ENCODE measurements at places on chromosomes 6 and 20.

DNA sequence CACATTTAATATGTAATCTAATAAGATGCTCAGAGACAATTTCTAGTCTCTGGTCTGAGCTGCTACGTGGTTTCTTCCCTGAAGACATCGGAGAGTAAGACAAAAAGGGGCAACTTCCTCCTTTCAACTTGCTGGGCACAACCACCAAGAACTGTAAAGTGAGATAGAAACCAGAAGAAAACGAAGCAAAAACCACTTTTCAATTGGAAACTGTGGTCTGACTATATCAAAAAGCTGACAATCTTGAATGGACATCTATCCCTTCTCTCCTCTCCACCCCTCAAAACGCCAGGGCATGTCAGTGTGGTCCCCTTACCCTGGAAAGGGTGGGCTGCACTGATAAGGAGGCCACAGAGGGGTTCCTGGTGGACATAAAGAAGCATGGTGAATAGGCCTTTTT is 269.1 kb downstream of the CD83 start:
- no peak for DNase-seq

- no peak for DNase-seq
Measured at GRCh38 chr20:13913131-13913530, 77.3 kb downstream of the SEL1L2 start.

DNA sequence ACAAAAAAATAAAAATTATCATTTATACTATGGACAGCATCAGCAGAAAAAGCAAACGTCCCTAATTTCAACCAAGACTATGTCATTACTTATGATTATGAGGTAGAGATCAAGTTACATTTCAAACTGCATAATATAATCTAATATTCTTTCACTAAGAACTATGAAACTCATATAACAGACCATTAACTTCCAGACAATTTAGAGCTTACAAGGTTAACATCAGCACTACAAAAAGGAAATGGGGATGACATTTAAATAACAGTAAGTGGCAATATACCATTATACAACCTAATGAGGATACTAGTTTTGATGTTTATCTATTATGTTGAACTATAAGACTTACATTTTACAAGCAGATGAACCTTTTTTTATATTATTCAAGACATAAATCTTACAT is 261.0 kb upstream of the THEMIS start:
- DNase-seq, result no peak

- DNase-seq, result no peak
Measured at GRCh38 chr20:36526521-36527011, 14.8 kb upstream of the MYL9 start.

GRCh38 chr6:46011188-46012085 is 4.2 kb downstream of the CLIC5 start:
- DNase-seq, result no peak

- DNase-seq, result peak; percentile 64
Measured at GRCh38 chr6:80182308-80182707, 75.8 kb downstream of the BCKDHB start.

DNA sequence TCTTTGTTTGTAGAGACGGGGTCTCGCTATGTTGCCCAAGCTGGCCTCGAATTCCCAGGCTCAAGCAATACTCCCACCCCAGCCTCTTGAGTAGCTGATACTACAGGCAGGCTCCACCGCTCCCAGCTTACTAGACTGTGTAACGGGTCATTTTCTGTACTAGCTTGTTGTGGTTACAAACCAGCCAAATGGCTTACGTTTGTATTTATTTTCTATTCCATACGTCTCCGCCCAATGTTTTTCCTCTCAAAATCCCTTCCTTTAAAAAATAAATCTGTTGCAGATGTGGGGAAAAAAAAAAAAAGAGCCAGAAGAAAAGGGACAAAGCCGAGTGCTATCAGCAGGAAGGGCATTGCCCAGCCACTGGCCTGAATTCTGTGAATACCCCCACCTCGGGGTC is 41.6 kb downstream of the PRND start:
- no peak for DNase-seq

GRCh38 chr6:17493286-17493685 is 99.9 kb downstream of the CAP2 start:
- peak; percentile 65 for DNase-seq

- no peak for DNase-seq
Measured at GRCh38 chr20:50089140-50089786, 23.7 kb downstream of the UBE2V1 start.

DNA sequence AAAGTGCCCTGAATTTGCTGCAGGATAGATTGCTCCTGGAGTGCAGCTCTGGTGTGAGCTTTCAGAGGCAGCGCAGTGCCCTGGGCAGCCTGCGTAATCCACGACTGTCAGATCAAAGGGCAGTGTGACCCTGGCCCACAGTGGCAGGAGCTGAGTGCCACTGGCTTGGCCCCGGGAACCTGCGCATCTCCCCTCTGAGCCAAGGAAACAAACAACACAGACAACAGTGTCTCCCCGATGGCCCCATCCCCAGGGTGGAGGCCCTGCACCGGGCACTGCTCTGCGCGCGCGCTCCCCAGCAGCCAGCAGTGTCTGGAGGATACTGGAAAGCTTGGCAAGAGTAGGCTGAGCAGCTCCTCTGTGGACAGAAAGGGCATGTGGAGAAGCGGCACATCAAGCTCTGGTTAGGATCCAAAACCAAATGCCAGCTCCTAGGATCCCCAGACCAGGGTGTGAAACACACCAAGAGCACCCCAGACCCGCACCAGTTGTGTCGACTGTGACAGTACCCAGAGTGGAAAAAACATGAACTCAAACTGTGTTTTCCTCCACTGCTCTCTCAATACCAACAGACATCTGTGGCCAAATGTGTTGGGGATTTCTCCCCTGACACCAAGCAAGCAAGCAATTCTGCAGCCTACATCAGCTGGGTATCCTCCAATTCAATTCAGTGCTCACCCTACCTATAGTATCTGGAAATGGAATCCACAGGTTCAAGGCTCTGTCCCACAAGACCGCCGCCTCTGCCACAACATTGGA is 26.7 kb downstream of the RBCK1 start:
- DNase-seq, result no peak

GRCh38 chr6:148758492-148758891 is 11.7 kb downstream of the UST start:
- peak; percentile 45 for DNase-seq

- DNase-seq, result peak; percentile 82
Measured at GRCh38 chr6:78746457-78746856, 120.9 kb upstream of the IRAK1BP1 start.

- DNase-seq, result no peak
Measured at GRCh38 chr6:150887978-150888563, 22.6 kb downstream of the MTHFD1L start.

- DNase-seq, result peak; percentile 82
Measured at GRCh38 chr20:8082989-8083388, 49.1 kb upstream of the PLCB1 start.

GRCh38 chr6:105621564-105622175 is 218.8 kb upstream of the PREP start:
- no peak for DNase-seq

DNA sequence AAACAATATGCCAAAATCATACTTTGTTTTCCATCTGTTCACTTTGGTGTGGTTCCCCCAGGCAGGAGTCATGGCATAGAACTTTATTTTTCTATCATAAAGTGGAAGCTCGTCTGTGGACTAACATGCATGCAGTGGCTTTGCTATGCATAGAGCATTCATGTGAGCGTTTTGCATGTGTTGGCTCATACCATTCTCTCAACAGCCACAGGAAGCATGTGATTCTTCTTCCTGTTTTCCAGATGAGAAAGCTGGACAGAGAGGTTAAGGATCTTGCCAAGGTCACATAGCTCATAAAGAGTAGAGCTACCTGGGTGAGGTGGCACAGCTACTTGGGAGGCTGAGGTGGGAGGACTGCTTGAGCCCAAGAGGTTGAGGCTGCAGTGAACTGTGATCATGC is 123.4 kb upstream of the HDGFL1 start:
- DNase-seq, result no peak

DNA sequence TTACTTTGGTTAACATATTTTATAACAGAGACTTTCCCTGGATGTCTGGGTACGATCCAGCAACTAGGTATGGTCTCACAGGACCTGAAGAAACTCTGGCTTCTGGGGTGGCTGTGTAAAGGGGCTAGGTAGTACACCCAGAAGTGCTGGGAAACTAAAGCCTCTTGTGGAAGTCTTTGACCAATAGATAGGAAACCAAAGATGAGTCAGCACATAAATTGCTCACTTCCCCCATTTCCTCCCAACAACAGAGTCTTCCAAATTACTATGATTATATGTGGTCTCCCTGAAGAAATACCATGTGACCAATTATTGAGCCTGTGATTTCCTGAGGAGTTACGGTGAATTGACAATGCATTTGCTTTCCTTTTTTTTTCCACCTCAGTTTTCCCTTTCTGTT is 26.8 kb upstream of the TBX18 start:
- DNase-seq, result peak; percentile 83

DNA sequence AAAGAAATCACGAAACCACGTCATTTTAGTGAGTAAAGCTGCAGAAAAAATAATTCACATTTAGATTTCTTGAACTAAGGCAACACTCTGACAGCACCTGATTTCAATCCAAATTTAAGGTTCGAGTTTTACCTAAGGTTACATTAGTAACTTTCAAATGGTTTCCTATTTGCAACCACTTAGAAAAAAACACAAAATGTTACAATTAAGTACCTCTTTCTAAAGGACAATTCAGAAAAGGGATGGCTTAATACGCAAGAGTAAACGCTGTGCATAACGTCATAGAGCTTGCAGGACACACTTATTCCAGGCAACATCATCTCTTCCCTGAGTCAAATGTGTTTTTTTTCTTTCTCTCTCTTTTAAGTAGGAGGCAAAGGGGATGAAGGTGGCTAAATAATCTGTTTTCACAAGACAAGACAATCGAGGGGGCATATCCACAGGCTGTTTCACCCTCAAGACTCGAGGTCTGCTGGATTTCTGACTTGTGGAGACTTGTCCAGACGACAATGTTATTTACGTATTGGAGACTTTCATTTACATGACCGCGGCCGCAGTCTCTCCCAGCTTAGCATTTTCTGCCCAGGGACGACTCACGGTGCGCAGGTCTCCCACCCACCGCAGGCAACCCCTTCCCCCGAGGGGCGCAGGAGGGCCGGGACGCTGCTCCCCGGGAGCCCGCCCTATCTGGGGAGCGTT is 86.0 kb downstream of the SESN1 start:
- peak; percentile 78 for DNase-seq

- DNase-seq, result no peak
Measured at GRCh38 chr6:10742251-10742650, 5.4 kb upstream of the TMEM14B start.

GRCh38 chr6:132907231-132907630 is 92.9 kb downstream of the RPS12 start:
- DNase-seq, result peak; percentile 73

DNA sequence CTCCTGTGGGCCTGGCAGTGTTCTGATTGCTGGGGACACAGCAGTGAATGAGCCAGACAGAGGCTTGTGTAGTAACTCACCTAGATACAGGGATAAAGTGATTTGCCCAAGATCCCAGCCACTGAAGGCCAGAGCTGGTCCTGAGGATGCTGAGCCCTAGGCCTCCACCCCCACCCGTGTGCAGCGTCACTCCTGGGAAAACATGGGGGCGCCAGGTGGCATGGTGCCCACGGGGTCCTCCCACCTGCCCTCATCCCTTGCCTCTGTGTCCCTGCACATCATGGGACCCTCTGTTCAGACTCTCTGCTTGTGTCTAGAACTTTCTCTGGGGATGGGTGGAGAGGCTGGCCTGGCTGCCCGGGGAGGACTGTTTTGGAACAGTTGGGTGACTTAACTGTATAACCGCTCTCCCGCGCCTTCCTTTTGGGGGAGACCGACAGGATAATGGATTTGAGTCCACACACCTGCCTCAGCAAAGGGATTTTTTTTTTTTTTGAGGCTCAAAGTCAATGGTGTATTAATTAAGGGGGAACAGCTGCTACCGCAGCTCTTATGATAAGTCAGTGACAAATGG is 19.6 kb downstream of the LEMD2 start:
- DNase-seq, result no peak

DNA sequence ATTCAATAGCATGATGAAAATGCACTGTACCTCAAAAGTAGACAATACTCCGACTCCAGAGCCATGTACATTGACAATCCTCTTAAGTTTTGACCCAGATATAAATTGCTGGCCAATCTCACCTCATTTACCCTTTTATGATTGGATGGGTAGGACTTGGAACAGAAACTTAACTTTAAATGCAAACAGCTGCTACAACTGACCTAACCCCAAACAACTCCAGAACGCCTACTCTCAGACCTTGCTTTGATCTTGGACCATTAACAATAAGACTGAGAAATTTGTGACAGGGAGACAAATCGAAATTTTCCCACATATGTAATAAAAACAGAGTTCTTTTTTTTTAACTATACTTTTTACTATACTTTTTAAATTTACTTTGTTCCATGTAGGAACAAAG is 200.5 kb upstream of the MCHR2 start:
- peak; percentile 67 for DNase-seq

GRCh38 chr6:15464211-15464725 is 198.6 kb downstream of the DTNBP1 start:
- no peak for DNase-seq

GRCh38 chr6:166952567-166953486 is 3.5 kb downstream of the RNASET2 start:
- no peak for DNase-seq

- DNase-seq, result no peak
Measured at GRCh38 chr6:136282906-136283305, 6.7 kb downstream of the BCLAF1 start.

GRCh38 chr6:31723245-31723979 is at the start of gene MPIG6B:
Gene MPIG6B (plus strand): TSS chr6:31723373. CDS start chr6:31723384, 11 bp downstream.
- no peak for DNase-seq

GRCh38 chr6:27743787-27744186 is 168.4 kb downstream of the OR2B2 start:
- DNase-seq, result no peak

DNA sequence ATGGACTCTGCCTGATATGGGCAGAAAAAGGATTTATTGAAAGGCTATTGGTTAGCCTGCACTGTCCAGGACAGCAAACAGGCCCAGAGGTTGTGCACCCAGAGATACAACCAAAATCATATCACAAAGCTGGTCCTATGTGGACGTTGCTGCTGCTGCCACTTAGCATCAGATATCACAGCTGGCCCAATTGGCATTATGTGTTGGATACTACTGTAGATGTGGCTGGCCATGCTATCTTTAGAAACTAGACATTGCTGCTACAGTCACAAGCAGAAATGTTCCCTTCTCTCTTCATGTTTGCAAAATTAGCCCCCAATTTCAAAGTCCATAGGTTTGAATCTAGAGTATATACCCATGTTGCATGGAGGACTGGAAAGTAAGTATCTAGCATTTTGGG is 42.2 kb upstream of the CEP85L start:
- no peak for DNase-seq

- DNase-seq, result no peak
Measured at GRCh38 chr6:35675871-35676459, 12.8 kb downstream of the FKBP5 start.

Measured in fibroblast of mammary gland (primary cell).